NCI-H69 (cell line): ENCODE measurements at places on chromosomes 13 and 19.

DNA sequence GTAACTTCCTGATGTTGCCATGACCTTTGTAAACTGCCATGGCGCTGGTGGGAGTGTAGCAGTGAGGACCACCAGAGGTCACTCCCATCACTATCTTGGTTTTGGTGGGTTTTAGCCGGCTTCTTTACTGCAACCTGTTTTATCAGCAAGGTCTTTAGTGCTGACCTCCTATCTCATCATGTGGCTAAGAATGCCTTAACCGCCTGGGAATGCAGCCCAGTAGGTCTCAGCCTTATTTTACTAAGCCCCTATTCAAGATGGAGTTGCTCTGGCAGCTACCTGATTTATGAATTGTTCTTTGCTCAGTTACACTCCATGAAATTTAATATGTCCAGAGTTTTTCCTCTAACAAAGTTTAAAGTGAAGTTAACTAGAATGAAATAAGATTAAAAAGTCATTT lies 4.6 kb upstream of the EPS15L1 start:
- no peak for DNase-seq

- no peak for DNase-seq
These were observed 19.1 kb downstream of the ELL start for GRCh38 chr19:18502638-18503294.

DNA sequence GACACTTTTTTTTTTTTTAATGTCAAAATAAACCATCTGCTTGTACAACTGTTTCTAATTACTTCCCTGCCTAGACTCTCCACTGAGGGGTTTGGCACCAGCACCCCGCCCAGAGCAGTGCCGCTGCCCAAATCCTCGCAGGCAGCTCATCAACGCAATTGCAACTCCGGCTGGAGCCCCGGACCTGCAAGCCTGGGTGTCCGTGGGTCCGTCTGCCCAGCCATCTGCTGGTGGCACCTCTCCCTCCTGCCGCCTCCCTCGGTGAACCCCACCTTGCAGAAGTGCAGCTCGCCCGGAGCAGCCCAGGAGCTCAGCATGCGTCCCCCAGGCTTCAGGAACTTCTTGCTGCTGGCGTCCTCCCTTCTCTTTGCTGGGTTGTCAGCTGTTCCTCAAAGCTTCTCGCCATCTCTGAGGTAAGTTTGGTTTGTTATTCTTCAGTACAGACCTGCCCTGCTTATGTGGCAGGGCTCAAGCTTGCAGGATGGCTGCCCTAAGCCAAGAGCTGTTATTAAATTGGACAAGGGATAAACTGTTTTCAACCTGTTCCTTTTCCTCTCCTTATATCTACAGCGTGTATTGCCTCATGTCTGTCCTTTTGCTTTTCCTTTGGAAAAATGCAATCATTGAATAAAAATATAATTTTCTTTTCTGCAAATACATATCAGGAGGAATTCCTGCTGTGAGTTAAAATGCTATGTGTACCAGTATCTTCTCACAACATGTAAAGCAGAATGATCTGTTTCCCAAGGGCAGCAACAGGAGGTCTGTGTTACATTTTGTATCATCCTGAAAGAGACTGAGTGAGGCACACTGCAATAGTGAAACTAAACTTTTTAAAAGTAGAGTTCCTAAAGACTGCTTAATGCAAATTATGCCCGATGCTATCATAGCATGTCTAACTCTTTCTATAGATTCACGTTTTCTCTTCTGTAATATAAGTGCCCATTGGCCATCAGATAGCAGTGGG lies at the start of gene ITGBL1:
Gene ITGBL1 (plus strand): TSS at position 157 of the 967 bp plus-strand sequence. CDS start 159 bp downstream, at position 316.
- DNase-seq = peak; percentile 9

- DNase-seq = no peak
These were observed 12.2 kb downstream of the FPR3 start for GRCh38 chr19:51807111-51807701.

- DNase-seq = peak; percentile 42
These were observed 40.5 kb upstream of the GAS6 start for GRCh38 chr13:113904411-113904810.
